ENCODE measurements at places on chromosomes 5 and 9.

- DNase-seq, result no peak
These were observed 20.8 kb downstream of the VAV2 start for GRCh38 chr9:133971121-133971951.

- DNase-seq, result no peak
These were observed 182.9 kb upstream of the NUDT12 start for GRCh38 chr5:103745353-103746065.

DNA sequence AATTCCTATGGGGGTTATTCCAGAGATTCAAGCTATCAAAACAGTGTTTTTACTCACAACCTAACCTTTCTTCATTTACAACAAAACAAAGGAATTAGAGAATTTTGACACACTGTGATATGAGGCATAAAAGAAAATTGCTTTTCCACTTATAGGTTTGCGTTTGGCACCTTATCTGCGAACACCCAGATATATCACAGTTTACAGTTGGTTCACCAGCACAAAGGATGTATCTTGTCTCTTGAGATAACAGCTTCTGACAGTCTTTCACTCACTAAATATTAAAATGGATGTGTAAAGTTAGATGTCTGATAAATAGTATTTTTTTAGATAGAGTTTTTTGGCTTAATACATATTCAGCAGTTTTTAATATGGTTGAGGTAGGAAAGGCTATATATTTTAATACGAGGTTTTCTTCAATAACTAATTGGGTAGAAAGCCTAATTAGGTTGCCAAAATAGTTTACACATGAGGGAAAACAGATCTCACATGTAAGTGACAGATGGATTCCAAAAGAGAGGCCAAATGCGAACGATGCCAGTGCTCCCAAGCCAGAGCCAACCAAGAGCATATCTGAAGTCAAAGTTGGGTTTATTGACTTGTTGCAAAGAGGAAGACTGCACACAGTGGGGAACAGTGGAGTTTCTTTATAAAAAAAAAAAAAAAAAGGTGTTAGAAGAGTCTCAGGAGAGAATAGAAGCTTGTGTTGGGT is 1495.2 kb downstream of the MAT2B start:
- DNase-seq, result no peak

DNA sequence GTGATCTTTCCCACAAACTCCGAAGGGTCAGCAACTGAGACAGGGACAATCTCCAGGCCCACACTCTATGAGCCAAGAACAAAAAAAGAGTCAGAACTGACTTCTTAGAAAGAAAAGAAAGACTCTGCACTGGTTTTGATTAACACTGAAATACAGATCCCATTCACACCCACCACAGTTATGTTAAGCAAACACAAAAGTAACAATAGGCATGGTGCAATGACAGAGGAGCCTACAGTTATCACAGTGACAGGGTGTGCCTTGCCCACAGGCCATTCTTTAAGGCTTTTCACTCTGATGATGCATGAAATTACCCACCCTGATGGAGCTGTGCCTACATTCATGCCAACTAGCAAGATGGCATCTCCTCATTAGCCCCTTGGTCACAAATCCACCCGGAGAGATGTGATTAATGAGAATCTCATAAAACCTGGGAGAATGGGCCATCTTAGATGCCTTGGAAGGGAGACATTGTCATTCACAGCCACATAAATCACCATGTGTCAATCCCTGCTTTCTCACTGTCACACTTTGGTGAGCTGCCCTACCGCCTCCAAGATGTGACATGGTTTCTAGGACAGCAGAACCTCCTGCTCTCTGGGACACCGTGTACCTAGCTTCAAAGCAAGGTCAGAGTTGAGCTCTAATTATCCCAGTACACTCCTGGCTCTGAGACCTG is 27.6 kb upstream of the FSTL4 start:
- DNase-seq, result no peak

DNA sequence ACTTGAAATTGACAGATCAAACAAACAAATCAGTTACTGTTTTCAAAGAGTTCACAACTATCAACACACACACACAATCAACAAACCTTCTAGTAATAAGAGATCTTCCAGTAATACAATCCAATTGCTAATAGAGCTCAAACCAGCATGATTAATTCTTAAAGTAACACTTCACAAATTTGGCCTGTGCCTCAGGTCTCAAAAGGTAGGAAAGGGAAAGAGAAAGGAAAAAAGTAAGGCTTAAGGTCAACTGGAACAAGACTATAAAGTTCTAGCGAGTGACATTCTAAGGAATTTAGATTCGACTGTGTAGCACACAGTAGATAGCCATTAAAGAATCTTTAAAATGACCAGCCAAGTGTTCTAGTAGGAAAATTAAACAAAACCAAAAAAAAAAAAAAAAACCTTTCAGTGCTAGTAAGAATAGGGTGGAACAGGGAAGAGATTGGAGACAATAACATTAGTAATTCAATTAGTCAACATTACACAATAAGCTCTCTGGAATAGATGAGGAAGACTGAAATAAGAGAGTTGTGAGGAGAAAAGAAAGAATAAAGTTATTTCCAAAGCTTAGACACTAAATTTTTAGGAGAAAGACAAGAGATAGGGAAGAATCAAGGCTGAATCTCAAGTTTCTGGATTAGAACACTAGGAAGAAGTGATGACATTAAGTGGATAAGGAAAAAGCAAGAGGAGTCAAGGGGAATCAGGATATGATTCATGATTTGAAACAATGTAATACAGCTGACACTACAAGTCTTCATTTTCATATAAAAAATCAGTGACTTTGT is 86.1 kb downstream of the FBXL17 start:
- DNase-seq, result no peak

- no peak for DNase-seq
These were observed 76.5 kb upstream of the IL7R start for GRCh38 chr5:35780236-35780635.
